ENCODE measurements at places on chromosomes 2 and 18.

GRCh38 chr2:204357286-204357685 is 188.0 kb upstream of the PARD3B start:
- DNase-seq = peak; percentile 53

GRCh38 chr2:12074126-12074844 is 327.9 kb downstream of the LPIN1 start:
- DNase-seq = peak; percentile 32

DNA sequence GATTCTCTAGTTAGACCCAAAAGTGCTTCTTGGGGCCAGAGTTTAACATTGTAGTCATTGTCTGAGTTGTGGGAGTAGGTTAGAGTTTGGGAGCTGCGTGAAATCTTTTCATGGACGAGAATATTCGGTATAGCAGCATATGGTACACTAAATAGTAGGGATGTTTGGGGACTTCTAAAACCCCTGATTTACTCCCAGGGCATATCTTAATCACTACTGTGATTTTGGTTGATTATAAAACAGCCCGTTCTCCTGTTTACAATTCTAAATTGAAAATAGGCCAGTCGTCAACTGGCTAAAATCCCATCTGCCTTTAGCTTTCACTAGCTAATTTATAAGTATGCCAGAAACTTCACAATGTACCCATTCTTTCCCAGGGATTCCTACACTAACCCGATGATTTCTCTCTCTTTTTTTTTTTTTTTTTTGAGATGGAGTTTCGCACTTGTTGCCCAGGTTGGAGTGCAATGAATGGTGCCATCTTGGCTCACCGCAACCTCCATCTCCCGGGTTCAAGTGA is 44.3 kb downstream of the MOB4 start:
- no peak for DNase-seq

DNA sequence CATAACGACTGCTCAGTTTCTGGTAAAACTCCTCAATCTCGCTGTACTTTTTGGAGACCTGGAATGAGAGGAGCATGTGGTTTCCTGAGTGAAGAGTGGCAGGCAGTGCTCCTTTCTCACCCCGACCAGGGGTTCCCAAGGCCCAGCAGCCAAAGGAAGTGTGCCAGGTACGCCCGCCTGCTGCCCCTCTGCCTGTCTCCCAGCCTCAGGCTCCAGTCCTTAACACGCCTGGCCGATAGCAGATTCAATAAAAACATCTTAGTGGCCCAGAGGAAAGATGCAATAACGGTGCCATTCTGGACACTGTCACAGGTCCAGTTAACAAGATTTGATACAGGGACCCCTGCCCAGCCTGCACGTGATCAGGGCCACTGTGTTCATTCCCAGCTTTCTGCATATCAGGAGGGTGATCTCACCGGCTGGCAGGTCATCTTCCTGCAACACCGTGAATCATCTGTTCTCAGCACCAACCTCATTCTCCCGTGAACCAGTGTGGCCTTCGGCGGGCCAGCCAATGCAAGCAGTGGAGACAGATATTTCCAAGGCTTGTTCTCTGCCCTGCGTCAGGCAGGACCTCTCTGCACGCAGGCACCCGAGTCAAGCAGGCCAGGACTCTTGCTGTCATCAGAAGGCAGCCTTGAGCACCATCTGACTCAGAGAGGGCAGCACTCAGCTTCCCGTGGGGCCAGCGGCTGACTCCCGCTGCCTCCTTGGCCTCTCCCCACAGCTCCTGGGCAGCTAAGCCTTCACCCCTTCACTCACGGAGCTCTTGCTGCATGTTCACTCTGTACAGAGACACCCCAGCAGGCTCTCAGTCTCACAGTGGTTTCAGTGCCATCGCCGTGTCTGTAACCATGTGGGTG is 9.5 kb downstream of the HS1BP3 start:
- DNase-seq = no peak

DNA sequence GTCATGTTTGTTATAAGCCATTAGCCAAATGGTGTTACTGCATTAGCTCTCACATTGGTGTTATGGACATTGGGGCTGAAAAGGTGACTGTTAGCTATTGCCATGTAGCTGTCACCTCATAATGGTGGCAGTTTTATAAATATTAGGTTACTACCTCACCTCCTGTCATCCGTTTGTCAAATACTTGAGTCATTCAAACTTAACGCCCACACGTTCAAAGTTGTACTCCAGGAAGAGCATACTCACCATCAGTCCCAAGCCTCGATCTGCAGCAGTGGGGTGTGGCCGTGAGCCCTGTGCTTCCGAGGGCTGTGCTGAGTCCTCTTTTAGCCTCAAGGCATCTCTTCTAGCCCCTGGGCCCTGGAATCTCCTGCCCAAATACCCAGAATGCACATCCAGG is 87.3 kb downstream of the PDK1 start:
- no peak for DNase-seq

DNA sequence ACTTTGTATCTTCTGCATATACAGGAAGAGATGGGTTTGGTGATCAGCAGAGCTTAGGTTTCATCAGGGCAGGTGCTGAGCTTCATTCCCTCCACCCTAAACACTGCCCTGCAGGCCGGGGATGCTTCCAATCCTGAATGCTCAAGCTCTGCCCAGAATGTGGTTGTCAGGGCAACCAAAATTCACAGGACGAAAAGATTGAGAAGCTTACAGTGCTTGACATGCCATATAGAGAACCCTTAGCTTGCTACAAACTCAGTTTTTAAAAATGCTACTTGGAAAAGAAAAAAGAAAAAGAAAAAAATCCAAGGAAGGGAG is 65.6 kb downstream of the SH3RF3 start:
- no peak for DNase-seq

- DNase-seq = no peak
Measured at GRCh38 chr2:110713513-110714362, 18.6 kb upstream of the ACOXL start.

DNA sequence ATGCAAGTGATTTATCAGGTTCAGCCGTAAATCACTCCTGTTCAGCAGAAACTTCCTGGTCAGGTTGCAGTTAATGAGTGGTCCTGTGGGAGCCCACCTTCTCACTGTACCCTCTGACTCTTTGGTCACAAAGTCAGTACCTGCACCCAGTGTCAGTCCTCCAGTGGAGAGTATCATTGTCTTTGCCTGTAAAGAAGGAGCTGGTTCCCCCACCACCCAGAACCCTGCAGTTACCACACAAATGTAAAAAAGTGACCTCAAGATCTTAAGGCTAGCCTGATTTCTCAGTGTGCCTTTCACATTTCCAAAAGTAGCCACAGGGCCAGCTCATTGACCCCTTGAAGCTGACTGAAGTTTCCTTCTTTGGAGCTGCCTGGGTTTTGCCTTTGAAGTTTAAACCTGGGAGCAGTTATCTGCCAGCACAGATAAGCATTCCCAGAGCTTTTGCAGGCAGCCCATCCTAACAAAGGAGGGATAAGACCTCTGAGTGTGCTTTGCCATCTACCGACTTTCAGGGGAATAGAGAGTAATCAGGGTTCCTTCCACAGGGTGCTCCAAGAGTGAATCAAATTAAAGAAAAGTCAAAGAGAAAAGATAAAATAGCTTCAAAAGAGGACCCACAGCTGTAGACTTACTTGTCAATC is 725.2 kb downstream of the CPS1 start:
- peak; percentile 8 for DNase-seq

- no peak for DNase-seq
Measured at GRCh38 chr2:117967977-117968718, 45.7 kb downstream of the CCDC93 start.

DNA sequence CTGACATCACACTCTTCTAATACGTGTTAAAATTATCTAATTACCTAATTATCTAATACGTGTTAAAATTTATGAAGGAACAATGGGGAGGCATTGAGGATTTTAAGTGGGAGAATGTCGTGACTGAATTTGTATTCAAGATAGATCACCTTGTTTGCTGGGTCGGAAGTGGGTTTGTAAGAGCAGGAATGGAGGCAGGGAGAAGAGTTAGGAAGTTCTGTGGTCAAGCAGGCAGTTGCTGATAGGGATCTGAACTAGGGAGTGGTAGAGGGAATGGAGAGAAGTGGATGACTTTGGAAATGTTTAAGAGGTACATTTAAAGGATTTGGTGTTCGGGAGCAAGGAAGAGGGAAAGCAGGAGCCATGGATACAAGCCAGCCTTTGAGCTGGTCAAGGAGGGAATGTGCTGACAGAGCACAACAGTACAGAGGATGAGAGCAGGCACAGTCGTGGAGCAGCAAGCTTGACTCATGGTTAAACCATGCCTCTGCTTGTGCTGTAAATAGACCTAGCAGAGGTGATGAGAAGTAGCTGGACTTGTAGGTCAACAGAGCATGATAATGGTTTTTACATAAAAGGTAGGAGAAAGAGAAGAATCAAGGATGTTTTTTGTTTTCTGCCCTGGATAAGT is 16.2 kb downstream of the IL18RAP start:
- DNase-seq = no peak

All from eye (tissue), 1 donor.